ENCODE measurements at places on chromosomes 5 and 9.

DNA sequence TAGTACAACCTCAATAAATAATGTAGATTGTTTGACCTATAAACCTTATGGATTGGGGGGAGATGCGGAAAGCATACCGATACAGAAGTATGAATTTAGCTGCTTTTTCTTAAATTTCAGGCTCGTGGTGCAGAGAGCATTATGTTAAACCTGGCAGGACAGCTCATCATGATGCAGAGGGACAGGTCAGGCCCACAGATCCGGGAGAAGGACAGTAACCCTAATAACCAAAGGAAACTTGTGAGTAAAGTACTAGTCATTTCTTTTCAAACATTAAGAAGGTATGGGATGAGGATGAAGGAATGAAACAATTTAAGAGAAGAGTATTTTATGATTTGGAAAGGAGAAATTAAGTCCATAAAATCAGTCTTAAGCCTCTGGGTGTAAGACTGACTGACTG lies 70.5 kb downstream of the ERMP1 start:
- DNase-seq, result no peak

DNA sequence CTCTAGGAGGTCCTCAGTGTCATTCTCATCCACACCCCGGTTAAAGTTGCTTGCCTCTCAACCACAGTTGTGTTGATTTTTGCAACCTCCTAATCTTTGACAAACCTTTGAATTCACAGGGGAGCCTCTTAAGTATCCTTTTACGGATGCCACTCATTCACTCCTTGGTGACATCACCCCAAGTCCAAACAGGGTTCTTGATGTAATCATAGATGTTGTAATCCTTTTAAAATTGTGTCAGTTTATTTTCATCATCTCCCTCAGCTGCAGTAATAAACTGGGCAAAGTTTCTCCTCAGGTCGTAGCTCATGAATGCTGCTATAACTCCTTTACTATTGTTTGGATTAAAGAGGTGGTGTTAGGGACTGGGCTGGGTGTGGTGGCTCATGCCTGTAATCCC lies 637.2 kb upstream of the NUDT12 start:
- no peak for DNase-seq

DNA sequence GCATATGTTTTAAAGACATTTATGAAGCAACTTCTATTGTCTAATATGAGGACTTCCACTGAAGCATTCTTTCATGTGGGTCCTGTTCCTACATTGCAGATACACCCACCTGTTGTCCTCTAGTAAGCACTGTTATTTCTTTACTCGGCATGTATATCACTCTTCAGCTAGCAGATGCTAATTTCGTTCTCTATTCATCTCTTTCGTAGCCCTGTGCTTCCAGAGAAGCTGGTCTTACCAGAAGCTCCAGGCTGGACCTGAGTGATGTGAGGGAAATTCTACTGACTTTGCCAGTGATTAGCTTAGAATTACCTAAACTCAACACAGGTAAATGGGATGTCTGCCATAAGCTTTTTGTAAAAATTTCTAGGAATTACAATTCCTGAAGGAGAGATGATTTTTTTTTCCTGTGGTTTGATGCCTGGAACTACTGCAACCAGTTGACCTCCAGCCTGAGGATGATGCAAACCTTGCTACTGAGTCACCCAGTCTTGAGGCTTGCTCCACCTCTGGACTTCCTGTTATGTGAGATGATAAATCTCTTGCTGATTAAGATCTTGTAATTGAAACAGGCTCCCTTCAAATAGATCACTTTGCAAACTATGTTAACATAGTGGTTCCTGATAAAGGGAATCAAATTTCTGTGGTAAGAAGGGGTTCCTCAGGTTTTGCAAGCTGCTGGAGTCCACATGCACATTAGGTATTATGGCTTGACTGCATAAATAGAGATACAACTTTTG lies 52.2 kb upstream of the SPINK5 start:
- no peak for DNase-seq

DNA sequence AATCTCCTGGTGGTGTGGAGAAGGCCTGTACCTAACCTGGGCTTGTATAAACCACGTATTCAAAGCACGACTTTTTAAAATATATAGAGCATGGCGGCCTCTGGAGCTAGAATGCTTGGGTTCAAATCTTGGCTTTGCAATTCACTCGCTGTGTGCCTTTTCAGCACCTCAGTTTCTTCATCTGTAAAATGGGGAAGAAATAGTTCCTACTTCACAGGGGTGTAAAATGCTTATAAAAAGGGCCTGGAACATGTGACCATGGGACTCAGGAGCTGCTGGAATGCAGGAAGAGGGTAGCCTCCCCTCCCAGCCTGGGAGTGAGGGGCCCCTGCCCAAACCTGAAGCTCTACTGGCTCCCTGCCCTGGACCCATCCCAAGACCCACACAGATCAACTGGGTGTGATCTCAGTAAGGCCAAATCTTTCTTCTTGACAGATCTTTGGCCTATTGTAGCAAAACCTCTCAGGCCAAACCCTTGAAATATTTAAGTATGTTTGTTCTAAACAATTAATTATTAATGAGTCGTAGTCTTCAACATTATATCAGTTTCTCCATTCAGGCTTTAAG lies 269.0 kb downstream of the ZSWIM6 start:
- no peak for DNase-seq

DNA sequence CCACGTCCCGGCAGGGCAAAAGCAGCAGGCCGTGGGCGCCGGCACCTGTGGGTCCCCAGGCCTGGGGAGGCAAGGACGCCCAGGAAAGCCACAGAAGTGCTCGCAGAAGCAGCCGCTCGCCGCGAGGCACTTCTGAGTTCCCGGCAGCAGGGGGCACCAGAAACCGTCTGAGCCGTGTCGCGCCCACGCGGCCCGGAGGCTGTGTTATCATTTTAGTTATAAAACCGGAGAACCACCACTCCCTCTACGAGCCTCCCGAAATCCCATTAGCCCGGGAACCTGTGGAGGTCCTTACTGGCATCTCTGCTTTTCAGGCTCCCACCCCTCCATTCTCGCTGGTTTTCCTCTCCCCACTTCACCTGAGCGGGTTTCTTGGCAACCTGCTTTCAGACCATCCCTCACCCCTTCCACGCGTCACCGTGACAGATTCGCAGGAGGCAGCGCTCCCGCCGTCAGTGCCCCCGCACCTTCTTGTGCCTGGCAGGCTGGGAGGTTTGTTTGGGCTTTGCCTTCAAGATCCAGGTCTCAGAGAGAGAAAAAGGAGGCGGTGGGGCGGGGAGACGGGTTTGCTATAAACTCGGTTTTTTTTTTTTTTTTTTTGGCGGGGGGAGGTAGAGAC lies 2.3 kb downstream of the GDNF start:
- DNase-seq, result peak; percentile 5

DNA sequence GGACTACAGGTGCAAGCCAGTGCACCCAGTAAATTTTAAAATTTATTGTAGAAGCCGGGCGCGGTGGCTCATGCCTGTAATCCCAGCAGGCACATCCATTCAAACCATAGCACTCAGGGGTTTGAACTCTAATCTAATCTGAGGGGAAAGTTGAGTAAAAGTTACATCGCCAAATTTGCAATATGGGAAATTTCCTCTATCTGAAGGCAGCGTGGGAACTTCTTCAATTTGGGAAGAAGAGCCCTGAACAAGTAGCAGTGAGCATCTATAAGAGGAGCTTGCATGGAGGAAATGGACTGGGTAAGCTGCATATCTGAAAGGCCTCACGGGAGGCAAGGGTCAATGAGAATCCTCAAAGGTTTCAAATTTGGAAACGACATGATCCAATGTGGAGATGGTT lies 2.7 kb upstream of the DNAJC25 start:
- no peak for DNase-seq

- no peak for DNase-seq
Measured at GRCh38 chr5:140345919-140346347, 470 bp downstream of the HBEGF start.

DNA sequence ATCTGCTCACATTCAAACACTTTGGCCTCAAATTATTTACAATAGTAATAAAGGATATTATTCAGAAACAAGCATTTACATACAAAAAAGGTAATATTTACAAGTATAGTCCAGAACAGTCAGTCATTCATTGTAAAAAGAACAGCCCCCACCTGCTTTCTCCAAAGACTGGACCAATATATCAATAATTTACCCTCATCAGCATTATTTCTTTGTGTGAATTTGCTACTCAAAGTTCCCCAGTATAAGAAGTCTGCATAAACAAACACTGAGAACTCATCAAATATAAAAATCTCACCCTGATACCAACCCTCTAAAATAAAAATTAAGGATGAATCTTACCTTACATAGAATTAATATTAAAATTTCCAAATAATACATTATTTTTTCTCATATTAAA lies 267.8 kb upstream of the POU5F2 start:
- DNase-seq, result no peak

DNA sequence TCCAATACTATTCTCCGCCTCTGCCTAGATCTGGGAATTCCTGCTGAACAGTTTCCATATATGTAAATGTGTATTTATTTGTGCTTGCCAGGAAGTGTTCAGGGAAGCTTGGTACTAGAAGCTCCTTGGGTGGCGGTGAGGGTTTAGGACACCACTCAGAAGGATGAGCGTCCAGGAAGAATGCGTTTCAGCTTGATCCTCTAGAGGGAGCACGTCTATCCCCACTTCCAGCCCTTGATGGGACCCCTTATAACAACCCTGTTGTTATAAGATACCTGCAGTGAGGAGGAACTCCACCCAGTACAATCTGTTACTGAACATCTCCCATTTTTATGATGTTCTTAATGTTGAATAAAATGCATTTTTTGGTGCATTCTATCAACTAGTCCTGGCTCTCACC lies 88.9 kb downstream of the CYFIP2 start:
- no peak for DNase-seq

- DNase-seq, result no peak
Measured at GRCh38 chr9:109914280-109915027, 134.5 kb downstream of the PALM2AKAP2 start.

GRCh38 chr9:20292002-20292401 lies 330.3 kb downstream of the MLLT3 start:
- no peak for DNase-seq

DNA sequence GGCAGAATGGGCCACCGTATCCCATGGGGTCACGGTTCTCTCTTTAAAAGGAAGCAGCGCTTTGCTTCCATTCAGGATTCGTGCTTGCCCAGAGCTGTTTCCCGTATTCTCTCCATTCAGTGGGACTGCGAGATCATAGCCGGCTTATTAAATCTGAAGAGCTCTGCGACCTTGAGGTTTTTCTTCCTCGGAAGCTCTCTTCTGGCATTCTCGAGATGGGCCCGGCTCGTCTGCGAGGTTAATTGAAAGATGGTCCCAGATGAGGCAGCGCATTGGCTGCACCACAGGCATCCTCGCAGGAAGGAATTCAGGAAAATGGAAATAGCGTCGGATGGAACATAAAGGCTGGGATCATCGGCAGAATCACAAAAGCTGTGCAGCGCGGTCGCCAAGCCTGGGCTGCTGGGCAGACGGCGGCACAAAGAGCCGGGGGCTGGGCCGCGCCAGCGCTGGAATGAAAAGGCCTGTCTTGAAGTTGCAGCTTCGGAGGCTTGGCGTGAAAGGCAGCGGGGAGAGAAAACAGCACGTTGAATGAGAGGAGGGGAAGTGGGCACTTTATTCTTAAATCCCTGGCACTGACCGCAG lies 236.2 kb downstream of the IRX2 start:
- DNase-seq, result no peak

GRCh38 chr5:8332666-8333445 lies 463.9 kb downstream of the MTRR start:
- DNase-seq, result no peak

DNA sequence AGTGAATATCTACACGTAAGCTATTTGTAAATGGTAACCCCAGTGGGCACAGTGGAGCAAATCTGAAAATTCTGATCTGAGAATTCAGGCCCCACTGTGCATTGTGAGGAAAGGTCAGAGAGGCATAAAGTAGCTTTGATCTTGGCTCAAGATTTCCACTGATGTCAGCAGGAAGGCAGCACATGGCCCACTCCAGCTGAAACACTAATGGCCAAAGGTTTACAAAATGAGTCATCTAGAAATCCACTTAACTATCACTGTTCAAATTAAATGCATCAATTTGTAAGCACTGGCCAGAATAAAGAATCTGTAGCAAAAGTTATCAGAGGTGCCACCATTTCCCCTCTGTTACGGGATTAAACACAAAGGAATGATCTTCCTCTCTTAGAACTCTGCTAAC lies 191.6 kb downstream of the C9orf152 start:
- no peak for DNase-seq

DNA sequence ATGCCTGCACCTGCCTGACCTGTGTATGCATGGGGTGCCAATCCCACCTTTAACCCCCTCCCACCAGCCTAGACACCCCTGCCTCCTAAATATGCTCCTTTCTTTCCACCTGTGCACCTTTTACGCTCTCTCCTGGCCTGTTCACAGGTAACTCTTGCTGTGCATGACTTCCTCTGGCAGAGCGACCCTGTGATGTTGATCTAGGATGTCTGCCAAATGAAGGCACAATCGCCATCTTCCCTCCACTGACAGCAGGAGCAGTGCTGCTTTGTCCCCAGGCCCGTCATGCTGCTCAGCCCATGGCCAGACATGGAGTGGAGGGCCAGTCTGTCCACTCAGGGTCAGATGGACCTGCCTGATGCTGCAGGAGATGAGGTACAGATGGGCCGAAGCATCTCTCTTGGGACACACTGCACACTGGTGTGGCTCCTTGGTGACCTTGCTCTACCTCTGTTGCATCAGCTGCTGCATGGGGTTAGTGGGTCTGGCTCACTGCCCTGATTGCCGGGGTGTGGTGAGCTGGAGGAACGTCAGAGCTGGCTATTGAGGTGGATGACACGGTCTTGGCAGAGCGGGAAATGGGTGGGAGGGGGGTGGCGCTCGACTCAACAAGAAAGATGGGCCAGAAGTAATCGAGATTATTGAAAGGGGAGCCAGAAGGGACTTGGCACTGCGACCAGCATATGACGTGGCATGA lies 101.7 kb upstream of the PITX1 start:
- no peak for DNase-seq

- DNase-seq, result no peak
Measured at GRCh38 chr5:129074903-129075302, 19.6 kb upstream of the ISOC1 start.

DNA sequence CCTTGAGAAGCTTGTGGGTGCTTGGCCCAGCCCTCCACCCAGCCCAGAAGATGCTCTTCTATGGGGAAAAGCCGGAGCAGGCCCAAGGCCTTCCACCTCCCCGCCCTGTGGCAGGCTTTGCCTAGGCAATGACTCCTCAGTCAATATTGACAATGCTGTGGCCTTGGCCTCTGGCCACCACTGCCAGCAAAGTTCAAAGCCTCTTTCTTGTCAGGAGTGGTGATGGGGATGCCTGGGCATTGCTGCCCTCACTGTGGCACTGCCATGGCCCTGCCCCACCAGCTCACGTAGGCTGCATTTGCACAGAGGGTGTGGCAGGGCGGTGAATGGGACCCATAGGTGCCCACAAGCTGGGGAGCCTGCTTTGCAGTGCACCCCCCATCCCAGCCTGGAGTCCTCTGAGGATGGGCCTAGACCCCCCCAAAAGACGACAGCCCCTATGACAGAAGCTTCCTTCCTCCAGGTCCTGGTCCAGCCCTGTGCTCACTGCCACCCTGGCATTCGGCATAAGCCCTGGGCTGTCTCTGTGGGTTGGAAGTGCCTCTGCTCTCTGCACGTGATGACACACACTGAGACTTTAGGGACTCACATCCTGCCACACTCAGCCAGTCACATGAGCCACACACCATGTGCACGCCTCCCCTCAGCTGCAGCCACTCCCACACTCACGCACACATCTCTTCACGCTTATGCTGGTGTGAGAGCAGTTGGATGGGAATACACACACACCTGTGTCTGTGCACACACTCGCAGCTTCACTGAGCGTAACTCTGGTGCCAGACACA lies 31.1 kb downstream of the MORN5 start:
- no peak for DNase-seq

All from activated T-helper 1 cell treated with anti-CD3 and anti-CD28 coated beads, Interleukin-2, amount 50 U/mL, for 16 hours (primary cell).